ENCODE measurements at places on chromosomes 4 and X.

- no peak for DNase-seq
Measured at GRCh38 chr4:84673475-84674240, 90.7 kb downstream of the CDS1 start.

- DNase-seq, result no peak
Measured at GRCh38 chr4:147772459-147772969, 40.6 kb downstream of the ARHGAP10 start.

DNA sequence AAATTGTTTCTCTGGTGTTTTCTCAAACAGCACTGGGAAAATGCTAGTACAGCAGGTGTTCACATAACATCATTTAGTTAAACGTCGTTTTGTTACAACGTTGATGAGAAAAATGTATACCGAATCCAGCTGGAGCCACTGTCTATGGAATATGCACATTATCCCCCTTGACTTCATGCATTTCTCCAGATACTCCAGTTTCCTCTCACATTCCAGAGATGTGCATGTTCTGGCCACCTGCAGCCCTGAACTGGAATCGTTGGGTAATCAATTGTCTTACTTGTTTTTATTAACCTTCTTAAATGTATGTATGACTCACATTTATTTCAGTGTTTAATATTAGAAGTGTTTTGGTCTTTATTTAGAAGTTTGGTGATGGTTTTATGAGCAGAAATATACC is 18.4 kb upstream of the ODAM start:
- no peak for DNase-seq

GRCh38 chr4:30002341-30002740 is 717.8 kb upstream of the PCDH7 start:
- no peak for DNase-seq

DNA sequence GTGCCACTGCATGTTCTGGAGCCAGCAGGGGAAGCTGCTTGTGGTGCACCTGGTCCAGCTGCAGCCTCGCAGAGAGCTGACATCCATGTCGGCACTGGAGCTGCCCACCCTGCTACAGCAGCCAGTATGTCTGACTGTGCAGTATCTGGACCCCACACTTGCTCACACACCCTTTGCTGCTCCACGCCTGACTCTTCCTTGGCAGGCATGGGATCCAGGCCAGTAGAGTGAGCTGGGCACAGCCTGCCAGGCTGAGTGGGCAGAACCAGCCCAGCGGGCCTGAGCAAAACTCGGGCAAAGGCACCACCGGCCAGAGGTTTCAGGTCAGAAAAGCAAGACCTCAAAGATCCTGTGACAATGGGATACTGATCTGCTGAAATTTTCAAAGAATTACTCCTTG is 690.1 kb downstream of the STPG2 start:
- DNase-seq, result no peak

DNA sequence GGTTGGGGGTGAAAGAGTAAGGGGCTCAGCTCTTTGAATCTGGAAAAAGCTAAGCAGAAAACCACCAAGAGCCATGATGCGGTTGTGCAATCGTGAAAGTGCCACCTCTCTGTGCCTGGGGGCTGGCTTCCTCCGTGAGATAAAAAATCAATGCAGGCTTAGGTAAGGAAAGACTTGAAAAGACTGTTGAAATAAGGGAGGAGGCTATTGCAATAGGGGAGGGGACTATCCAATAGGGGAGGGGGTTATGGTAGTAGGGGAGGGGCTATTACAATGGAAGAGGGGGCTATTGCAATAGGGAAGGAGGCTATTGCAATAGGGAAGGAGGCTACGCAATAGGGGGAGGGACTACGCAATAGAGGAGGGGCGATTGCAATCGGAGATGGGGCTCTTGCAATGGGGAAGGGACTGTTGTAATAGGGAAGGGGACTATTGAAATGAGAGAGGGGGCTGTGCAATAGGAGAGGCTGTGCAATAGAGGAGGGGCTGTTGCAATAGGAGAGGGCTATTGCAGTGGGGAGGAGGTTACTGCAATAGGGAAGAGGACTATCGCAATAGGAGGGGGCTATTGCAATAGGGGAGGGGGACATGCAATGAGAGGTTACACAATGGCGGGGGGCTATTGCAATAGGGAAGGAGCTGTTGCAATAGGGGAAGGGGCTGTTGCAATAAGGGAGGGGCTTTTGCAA is 162.3 kb upstream of the PSAPL1 start:
- DNase-seq, result no peak

- no peak for DNase-seq
Measured at GRCh38 chrX:69506617-69507499, 2.7 kb downstream of the NALF2 start.

- DNase-seq, result no peak
Measured at GRCh38 chr4:122038896-122039295, 87.0 kb upstream of the TRPC3 start.

DNA sequence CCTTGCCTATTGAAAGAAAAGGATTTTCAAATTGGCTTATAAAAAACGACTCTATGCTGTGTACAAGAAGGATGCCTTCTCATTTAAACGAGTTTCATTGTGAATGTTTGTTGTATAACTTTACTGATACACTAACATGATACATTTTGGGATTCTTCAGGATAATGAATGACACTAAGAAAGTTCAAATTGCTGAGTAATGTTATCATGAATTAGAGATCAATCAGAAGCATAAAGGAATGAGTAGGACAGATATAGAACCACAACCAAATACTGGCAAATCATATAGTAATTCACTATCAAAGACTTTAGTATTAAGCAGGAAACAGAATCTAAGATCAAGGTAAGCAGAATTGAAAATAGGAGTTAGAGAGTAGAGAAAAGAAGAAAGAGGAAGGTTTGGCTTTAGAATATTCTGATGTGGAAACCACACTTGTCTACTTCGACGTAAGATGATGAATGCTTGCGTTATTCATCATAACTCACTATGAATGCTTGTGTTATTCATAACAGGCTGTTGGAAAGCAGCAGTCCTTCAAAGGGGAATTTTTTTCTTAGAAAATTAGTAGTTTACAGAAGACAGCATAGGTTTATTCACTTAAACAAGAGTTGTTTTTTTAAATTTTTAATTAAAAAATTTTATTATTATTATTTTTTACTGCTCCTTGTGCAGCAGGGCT is 13.4 kb downstream of the CCDC158 start:
- no peak for DNase-seq

DNA sequence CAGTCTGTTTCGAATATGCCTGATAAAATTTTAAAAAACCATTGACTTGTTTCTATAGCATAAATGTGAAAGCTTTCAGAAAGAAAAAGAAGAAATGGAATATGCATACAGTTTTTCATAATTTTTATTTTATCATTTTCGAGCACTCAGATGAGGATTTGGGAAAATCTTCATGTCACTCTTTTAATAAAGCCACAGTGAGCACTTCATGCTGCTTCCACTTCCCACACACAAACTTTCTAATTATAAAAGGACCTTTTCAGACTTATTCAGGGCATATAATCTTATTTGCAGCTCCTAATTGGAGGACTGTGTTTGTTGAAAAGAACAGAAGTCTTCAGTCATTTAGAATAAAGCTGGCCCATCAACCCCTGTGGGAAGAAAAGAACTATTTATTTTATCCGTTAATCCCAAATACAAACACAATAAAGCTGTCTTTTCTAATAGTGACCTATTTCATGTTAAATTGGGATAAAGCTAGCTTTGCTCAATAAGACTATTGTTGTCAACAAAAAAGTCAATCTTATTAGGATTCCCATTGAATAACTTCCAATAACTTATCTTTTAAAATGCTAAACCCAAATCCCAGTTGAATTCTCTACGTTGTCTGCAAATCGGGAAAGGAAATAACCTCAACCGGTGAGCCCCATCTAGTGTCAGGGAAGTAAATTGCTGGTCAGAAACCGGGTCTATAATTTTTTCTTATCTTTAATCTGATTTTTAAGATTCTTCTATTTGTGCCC is 211.5 kb downstream of the PDGFRA start:
- no peak for DNase-seq

DNA sequence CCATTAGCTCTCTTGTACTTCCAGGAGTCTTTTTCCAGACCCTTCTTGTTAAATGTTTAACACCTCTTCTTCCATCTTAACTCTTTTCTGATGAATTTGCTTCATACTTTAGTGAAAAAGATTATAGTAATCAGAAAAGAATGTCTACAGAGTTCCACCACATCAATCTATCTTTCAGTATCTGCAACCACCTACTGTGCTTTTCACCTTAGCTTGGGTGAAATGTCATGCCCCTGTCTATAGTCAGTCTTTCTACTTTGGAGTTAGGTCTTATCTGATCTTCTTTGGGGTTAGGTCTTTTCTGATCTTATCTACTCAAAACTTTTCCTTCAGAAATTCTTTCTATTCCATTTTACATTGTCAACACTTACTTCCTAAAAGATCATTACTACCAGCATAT is 1310.2 kb downstream of the PCDH7 start:
- DNase-seq, result no peak

DNA sequence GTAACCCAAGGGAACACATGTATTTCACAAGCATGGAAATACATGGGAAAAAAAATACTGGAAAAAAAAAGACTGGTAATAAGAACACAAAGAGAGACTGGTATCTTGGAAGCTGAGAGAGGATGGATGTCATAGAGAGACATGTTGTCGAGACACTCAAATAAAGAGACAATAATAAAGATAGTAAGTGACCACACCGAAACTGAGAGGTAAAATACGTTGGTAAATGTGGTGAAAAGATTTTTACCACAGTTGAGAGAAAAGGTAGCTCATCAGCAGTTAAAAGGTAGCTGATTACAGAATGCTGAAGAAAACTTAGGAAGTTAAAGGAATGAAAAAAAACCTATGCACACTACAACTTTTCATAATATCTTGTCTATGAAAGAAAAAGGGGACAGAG is 81.1 kb downstream of the ARAP2 start:
- DNase-seq, result no peak

GRCh38 chrX:17047224-17047623 is 100.8 kb downstream of the REPS2 start:
- no peak for DNase-seq

DNA sequence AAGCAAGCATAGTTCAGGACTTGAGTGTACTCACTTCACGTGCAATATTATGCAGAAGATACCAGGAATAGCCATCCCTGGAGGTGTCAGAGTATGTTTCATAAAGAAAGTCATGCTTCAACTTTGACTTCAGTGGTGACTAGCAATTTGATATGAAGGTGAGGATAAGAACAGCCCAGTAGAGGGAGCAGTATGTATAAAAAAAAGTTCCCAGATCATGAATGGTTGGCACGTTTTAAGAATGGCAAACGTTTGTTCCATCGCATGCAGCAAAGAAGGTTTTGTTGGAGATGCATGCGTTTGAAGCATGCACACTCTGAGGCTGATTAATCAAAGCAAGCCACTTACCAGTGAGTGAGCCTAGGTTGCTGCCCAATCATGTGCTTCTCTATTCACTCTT is 33.5 kb upstream of the SLITRK4 start:
- DNase-seq, result no peak

GRCh38 chrX:149044471-149044870 is 460.6 kb downstream of the IDS start:
- no peak for DNase-seq

GRCh38 chr4:152961773-152962115 is 25.6 kb downstream of the FHDC1 start:
- no peak for DNase-seq

DNA sequence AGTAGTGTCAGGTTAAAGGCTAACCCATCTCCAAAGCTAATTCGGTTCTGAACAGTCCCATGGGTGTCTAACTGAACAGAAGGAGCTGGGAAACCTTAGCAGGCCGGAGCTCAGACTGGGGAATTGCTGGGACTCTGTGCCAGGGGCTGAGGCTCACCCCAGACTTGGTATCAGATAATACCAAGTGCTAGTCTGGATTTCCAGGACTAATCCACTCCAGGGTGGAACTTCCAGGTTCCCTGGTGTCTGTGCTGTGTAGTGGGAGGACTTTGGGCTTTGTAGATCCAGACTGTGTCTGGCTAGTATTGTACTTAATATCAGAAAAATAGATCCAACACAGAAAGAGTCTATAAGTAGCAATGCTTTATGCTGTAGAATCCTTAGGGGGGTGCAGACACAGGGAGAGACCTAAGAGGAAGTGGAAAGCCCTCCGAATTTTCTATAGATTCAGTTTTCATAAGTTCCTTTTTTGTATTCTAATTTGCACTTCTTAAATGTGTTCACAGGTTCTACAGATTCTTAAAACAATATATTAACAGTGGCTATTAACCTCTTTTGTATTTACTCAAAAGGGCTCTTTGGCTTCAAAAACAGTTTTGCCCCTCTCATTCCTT is 4.1 kb downstream of the ZNF827 start:
- DNase-seq, result no peak

- no peak for DNase-seq
Measured at GRCh38 chrX:124421898-124422655, 75.7 kb downstream of the SH2D1A start.

- no peak for DNase-seq
Measured at GRCh38 chr4:149072384-149072783, 630.2 kb upstream of the NR3C2 start.

DNA sequence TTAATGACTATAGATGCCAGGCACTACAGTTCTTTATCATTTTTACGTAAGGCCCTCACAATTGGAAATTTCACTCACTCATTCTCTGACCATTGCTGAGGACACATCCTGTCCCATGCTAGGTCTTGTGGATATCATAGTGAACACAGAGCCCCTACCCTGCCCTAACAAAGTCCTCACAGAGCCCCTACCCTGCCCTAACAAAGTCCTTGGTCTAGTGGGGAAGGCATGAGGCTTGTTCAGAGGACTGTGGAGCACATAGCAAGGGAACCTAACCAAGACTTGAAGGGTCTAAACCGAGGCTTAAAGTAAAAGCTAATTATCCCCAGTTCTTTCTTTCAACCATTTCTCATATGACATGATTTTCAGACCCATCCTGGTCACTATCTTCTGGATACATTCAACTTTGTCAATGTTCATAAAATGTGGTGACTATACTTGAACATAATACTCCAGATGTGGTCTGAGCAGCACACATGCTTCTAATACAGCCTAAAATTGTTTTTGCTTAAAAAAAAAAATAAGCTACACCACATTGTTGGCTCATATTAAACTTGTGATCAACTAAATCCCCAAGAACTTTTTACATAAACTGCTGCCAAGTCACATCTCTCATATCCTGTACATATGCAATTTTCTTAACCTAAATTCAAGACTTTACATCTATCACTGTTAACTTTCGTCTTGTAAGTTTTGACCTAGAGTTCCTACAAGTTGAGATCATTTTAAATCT is 77.0 kb downstream of the GPC3 start:
- no peak for DNase-seq

DNA sequence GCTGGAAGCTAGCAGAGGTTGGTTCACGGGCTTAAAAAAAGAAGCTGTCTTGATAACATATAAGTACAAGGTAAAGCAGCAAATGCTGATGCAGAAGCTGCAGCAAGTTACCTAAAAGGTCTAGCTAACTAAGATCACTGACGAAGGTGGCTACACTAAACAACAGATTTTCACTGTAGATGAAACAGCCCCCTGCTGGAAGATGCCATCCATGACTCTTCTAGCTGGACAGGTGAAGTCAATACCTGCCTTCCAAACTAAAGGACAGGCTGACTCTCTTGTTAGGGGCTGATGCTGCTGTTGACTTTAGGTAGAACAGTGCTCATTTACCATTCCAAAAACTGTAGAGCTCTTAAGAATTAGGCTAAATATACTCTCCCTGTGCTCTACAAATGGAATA is 99.5 kb downstream of the FBXW7 start:
- DNase-seq, result no peak

GRCh38 chrX:42536286-42536685 is 241.7 kb downstream of the PPP1R2C start:
- no peak for DNase-seq
